ENCODE measurements at places on chromosomes 2 and 18. TPM values are rescaled to one million over a fixed set of nuclear protein-coding genes. Genes with fewer than 3 reads are reported as not detected.

- no peak for DNase-seq
Observed at GRCh38 chr2:217254111-217254510, 394.2 kb upstream of the TNP1 start.

DNA sequence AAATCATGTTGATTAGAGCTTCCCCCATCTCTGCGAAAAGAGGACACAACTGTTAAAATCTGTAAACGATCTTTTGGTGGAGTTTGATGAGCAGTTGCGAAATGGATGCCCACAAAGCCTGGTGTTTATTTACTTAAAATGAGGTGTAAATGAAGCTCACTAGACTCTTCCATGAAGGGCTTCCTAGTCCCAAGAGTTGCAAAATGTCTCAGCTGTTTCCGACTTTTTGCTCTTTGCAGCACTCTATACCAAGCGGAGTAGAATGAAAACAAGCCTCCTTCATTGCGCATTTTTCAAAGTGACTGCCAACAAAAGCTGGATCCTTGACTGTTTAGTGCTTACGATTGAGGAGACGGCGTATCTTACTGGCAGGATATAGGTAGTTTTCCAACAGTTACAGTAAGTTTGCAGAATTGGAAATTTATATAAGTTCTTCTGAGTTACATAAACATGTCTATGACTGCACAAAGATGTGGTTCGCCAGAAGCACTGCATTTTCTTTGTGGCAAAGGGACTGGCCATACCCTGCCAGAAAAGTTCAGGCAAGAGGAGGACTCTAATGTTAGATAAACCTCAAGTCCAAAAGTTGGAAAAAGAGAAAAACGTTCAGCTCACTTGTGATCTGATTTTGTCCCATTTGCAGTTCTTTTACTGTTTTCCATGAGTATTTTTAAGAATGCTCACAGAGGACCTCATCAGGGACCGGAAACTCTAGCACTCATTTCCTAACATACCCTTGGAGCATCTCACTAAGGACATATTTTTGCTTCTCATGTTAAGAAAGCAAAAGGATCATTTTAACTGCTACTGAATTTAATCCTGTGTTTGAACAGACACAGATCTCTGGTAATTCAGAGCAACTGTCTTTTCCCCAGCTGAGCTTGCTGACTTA is 42.7 kb downstream of the COLEC12 start:
- no peak for DNase-seq

GRCh38 chr2:144385381-144385780 is 134.5 kb downstream of the ZEB2 start:
- DNase-seq, result no peak

DNA sequence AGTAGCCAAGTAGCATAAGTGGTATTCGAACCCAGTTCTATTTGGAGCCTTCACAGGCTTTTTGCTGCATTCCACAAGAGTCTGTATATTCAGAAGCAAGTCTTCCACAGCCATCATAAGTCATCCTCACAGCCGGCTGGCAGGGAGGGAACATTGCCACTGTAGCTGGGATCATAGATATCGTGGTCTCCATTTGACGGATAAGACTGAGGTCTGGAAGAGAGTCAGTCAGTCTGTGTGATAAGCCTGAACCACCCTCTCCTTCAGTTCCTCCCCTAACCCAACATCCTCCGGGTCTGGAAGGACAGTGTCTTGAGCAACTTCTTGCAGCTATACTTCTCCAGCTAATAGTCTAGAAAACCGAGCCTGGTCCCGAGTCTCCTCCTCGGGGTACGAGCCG is 17.0 kb upstream of the C1QL2 start:
- no peak for DNase-seq

- DNase-seq, result no peak
Observed at GRCh38 chr2:61737841-61738240, 116.0 kb downstream of the FAM161A start.

Gene SLC16A14
- total RNA-seq, result 7.6 TPM

Gene MAPK4
- total RNA-seq, result 73.9 TPM

DNA sequence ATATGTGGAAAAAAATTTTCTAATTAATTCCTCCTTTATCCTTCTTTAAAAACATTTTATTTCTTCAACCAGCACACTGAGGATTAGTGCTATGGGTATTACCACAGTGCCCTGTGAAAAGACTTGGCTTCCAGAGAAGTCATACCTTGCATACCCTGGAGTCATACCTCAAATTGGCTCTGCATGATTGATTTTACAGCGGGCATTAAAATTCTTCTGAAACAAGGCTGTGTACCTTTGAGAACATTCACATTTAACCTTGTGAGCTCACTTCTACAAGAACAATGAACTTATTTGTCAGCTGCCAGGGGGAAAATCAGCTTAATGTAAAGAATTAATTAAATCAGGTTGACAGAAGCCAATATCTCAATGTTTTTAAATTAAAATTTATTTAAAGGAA is 44.6 kb downstream of the SLC35F5 start:
- no peak for DNase-seq

Gene ALPP
- not detected for total RNA-seq

DNA sequence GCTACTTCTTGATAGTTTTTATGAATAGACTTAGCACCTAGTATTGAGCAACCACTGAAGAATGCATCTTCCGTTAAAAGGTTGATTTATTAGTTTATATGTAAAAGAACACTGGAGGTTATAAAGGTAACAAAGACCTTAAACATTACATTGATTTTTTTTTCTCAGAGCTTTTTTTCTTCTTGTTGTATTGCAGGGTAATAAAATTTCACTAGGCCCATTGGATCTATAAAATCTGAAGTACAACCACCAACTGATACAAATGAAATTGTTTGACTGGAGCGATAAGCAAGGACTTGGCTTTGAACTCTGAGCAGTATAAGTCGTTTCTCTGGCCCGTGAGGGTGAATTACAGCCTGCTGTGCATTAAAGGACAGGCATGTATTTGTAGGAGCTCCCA is 344.0 kb downstream of the LRRTM1 start:
- DNase-seq, result no peak

DNA sequence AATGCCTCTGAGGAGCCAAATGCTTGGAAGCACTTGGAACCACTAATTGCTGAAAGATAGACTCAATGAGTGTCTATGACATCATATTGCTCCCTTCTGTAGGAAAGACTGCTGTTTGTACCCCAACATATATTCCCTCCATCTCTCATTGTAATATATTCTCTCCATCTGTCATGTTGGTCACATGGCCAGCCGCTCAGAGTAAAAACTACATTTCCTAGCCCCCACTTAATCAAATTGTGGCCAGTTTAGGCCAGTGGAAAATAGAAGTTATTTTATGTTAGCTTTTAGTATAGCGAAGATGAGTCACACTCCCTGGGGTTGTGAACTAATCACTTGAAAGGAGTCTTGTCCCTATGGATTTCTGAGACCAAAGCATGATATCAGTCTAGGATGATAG is 160.2 kb downstream of the HNMT start:
- no peak for DNase-seq

Gene ITGB6
- 1.1 TPM for total RNA-seq

Gene ALK
- total RNA-seq, result not detected

GRCh38 chr2:85527787-85528186 is 11.2 kb upstream of the MAT2A start:
- DNase-seq, result no peak

DNA sequence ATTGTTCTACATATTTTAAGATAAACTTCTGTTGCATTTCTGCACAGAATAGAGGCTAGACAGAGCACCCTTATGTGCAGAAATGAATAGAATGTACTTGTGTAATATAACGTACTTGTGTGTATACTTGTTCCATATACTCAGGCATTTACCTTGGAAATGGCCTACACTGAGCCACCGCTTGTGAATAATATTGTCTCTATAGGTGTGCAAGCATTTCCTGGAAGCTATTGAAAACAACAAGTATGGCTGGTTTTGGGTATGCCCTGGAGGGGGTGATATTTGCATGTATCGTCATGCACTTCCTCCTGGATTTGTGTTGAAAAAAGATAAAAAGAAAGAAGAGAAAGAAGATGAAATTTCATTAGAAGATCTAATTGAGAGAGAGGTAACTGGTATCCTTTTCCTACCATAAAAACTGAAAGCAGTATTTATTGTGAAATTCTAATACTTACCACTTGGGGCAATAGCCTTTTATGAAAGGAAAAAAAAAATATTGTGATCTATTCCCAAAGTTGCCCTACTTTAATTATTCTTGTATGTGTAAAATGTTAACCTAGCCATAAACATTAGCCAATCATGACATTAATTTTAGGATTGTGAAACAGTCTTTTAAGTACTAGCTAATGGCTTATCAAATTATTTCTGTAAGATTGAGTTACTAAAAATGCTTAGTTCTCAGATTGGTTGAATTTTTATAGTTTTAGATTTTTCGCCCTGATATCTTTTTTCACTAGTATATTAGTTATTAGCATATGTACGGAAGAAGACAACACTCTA is 18.0 kb downstream of the ZC3H15 start:
- no peak for DNase-seq

Measured in right cardiac atrium (tissue), 5 donors.